ENCODE measurements at places on chromosomes 3 and 15.

DNA sequence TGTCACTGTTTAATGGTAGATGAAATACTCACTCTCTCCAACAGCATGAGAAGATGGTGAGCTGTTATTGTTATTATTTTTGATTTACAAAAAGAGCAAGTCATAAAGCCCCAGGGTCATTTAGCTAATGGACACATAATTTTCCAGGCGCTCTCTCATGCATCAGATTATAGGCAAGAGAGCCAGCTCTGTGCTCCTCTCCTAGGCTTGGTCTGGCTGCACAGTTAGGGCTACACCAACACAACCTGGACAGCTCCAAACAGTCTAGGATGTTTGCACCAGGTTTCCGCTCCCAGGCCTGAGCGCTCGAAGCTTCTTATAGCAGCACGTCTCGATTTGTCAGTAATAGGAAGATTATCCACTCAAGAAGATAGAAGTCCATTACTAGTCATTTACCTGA, 123.7 kb downstream of the FAM43A start:
- DNase-seq: no peak

DNA sequence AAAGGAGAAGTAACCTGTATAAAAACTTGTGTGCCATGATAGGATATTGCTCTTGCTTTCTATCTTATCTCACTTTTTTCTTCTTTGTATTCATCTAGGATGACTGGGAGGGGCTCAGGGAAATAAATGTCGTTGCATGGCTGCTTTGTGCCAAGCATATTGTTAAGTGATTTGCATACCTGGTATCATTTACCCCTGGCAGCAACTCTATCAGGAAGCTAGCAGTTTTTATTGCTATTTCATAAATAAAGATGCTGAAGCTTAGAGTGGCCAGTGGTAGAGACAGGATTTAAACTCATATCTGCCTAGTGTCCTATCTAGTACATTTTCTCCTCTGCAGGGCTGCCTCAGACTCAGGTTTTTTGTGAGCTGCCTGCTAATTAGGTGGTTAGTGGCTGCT, 253.3 kb downstream of the PTPRG start:
- no peak for DNase-seq

- no peak for DNase-seq
Measured at GRCh38 chr3:50028346-50028745, 60.4 kb upstream of the RBM5 start.

DNA sequence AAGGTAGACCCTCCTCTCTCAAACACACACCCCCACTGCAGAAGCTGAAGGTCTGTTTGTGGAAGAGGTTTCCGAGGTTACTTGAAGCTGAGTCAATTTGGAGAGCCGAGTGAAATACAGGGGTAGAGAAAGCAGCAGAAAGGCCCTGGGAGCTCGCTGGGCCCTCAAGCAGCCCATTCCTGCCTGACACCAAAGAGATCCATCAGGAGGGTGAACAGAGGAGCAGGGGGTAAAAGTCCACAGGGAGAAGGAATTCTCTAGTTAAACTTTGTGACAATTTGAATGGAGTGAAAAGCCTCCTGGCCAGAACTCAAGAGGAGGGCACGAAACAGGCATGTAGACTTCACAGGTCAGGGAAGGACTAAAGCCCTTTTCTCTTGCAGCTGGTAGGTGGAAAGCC, 13.6 kb upstream of the SLC27A2 start:
- no peak for DNase-seq

- no peak for DNase-seq
Measured at GRCh38 chr3:170610321-170610884, 24.5 kb upstream of the SLC7A14 start.

DNA sequence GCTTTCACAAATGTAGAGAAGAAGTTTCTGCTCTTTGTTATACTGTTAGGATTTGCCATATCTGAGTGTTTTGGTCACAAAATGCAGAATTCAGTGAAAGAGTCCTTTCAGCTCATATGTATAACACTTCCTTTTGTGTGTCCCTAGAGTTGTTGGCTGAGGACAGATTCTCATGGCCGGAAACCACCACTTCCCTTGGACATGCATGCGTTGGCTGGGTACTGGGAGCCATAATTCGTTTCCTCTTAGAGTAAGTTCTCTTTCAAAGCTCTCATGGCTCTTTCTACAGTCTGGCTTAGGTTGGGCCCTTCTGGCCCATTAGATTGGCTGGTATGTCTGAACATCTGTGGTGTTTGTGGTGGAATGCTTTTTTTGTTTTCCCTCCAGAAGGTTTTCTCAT, 298.5 kb downstream of the DIPK2A start:
- no peak for DNase-seq

DNA sequence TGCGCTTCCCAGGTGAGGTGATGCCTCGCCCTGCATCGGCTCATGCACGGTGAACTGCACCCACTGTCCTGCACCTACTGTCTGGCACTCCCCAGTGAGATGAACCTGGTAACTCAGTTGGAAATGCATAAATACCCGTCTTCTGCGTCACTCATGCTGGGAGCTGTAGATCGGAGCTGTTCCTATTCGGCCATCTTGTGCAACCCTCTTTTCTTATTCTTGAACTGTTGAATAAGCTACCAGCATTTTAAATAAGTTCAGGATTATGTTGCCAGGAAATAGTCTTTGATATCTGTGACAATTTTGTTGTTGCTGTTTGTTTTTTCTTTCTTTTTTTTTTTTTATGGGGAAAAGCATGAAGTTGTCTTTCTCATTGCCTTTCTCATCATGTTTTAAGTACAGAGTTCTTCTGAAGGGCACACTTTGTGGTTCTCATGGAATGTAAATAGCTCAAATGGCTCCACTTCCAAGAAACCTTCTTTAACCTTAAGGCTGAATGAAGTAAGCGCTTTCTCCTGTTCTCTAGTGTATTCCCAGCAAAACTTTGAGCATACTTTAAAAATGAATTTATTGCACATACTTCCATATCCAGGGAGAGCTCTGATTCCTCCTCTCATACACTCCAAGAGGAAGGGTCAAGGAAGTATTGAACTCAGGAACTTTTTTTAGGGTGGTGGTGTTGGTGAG, 468.0 kb upstream of the TBL1XR1 start:
- DNase-seq: no peak

- DNase-seq: no peak
Measured at GRCh38 chr3:42503957-42504333, 1.5 kb downstream of the VIPR1 start.

DNA sequence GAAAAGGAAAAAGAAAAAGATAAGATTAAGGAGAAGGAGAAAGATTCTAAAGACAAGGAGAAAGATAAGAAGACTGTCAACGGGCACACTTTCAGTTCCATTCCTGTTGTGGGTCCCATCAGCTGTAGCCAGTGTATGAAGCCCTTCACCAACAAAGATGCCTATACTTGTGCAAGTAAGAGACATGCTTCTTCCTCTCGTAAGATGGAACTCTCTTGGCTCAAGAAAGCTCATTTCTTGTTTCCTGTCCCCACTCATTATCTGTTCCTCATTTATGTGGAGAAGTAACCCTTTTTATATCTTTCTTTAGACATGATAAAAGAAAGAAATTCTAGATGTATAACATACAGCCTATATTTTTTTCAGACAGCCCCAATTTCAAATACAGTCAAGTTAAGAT, 101.4 kb downstream of the KLHL25 start:
- no peak for DNase-seq

- no peak for DNase-seq
Measured at GRCh38 chr15:74444106-74445062, 10.6 kb upstream of the SEMA7A start.

DNA sequence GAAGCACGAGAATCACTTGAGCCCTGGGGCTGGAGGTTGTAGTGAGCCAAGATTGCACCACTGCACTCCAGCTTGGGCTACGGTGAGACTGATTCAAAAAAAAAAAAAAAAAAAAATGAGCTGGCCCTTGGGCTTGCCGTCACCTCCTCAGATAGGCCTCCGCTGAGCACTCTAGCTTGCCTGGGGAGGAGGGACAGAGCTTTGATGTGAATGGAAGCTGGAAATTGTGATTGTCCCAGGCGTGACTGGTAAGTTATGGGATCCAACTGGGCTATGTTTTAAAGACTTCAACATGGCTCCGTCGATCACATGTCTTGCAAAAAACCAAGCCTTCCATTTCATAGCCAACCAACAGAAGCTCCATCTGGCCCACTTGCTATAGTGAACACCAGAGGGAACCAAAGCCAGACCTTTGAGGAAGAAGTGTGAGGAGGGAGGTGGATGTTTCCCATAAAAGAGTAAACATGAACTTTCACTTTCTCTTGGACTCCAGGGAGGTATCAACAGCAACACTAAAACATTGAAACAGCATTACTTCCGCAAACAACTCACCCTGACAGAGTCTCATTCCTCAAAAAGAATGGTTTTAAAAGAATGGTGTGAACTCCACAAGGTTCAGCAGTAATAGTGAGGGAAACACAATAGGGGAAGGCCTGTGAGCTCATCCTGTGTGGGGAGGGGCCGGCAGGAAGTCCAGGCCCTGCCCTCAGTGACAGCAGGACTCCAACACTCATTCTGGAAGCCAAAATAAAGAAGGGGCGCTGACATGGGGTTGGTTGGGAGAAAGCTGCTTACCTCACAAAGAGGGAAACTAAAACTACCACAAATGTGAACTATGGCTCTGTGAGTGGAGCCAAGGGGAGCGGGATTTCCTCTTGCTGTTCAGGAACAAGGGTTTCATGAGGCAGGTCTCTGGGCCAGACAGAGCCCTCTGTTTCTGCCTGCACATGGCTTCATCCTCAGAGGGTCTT, 59.2 kb upstream of the IL12A start:
- no peak for DNase-seq

GRCh38 chr3:139937674-139938279, 2.8 kb downstream of the CLSTN2 start:
- DNase-seq: no peak

- DNase-seq: no peak
Measured at GRCh38 chr15:101718896-101719295, 5.4 kb downstream of the TARS3 start.

DNA sequence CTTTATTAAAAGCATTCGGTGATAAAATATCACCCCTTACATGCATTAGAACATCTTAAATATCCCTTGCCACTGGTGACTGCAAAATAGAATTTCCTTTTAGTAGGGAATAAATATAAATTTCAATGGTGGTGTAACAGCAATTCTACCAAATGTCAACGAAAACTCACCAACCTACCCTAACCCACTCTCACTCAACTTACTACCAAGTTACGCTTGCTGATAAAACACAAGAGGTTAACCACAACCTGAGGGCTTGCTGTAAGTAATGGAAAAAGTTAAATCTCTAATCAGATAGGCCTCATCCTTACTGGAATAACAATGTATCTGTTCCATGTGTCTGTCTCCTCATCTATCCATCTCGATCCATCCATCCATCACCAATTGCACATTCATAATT, 274.7 kb downstream of the FOXP1 start:
- no peak for DNase-seq

- DNase-seq: no peak
Measured at GRCh38 chr3:42710323-42711021, 7.9 kb upstream of the HHATL start.

DNA sequence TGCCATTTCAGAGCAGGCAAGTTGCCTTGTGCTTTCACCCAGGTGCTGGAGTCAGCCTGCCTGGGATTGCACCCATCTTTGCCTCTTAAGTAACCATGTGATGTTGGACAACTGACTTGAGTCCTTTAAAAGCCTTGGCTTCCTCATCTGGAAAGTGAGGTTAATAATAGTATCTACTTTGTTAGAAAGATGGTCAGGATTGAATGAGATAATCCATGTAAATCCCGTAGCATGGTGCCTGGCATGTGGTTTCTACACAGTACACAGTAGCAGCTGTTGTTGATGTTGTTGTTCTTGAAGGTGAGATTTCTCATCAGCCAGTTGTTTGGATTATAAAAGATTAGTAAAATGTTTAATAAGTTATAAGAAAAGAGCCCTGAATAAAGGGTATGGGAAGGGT, 48.8 kb downstream of the PSMD6 start:
- DNase-seq: no peak

GRCh38 chr3:28853830-28854229, 427.0 kb upstream of the RBMS3 start:
- no peak for DNase-seq

GRCh38 chr3:188106454-188106853, 47.5 kb upstream of the LPP start:
- DNase-seq: no peak

GRCh38 chr3:172365028-172365567, 83.2 kb downstream of the GHSR start:
- no peak for DNase-seq

GRCh38 chr3:115380883-115381572, 233.9 kb upstream of the ZBTB20 start:
- no peak for DNase-seq

DNA sequence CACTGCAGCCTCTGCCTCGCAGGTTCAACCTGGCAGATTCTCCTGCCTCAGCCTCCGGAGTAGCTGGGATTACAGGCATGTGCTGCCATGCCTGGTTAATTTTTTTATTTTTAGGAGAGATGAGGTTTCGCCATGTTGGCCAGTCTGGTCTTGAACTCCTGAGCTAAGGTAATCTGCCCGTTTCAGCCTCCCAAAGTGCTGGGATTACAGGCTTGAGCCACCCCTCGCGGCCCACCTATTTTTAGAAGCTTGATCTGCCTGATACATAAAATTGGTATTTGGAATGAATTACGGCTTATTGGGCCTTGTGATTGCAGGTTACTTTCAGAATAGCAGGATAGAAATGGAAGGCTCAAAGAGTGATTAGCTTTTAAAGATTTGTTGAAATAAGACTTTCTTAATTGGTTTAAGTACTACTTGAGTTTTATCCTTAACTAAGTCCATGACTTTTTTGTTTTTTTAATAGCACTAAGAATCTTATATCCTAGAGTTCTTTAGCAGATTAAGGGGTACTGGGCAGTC, 25.0 kb downstream of the GMPS start:
- DNase-seq: no peak

- DNase-seq: no peak
Measured at GRCh38 chr3:130971208-130971607, 55.4 kb downstream of the ASTE1 start.

DNA sequence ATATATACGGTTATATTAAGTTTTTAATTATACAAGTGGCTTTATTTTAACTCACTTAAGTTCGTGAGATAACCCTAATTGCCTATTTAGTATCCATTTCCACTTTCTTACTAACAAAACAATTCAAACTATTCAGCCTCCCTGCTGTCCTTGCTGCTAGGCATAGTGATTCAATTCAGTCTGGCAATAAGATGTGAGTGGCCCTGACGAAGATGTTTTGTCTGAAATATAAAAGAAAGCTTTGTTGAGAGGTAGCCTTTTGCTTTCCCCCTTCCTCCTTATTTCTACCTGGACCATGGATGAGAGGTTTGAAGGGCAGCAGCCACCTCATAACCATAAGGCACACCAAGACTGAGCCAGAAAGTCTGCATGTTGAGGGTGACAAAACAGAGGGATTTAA, 89.3 kb upstream of the TRIM42 start:
- DNase-seq: no peak

DNA sequence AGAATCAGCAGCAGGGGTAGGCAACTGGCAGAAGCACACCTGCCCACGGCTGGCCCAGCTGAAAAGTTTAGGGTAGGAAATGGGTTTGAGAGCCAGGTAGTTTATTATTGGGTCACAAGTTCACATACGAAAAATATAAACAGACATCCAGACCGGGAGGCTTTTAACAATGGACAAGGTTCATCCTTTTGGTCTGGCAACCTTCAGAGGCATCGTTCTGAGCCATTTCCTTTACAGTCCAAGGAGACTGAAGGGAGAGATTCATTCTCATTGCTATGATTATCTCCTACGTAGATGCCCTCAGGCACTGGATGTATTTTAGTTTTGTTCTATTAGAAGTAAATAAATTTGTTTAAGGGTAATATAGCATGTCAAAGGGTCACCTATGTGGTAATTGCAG, 248.0 kb upstream of the THBS1 start:
- no peak for DNase-seq

Data from stimulated activated CD4-positive, alpha-beta T cell treated with anti-CD3 and anti-CD28 coated beads, Interleukin-1b, Interleukin-23, amount 100 ng/mL, for 24 hours (primary cell).